ENCODE measurements at places on chromosomes 4 and X.

DNA sequence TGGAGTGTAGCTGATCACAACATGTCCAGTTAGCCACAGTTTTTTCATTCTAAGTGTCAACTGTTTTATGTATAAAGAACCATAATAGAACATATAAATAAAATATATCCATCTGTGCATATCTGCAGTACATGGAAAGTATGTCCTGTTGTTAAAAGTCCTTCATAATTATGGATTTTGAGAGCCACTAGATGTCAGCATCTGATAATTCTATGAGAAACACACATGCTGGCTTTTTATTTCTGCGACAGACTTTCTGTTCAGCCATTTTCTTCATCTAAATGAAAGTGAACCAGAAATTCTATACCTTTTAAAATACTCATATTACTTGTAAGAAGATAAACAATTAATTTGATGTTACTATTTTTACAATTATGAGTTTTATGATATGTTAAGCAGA lies 251.5 kb downstream of the GPM6A start:
- DNase-seq: no peak

DNA sequence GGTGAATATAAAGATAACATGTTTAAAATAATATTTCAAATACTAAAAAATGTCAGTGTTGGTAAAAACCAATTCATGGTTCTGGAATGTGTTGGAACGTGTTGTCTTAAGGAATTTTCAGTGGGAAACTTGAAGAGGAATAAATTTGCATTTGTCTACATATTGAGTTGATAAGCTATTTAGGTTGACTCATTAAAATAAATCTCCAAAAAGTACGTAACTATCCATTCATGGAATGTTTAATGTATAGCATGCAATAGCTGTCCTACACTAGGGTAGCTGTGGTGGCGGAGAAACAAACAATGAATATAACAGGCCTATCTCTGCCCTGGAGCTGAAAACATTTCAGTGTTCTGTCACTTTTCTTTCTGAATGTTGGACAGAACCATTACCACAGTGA lies 20.3 kb downstream of the SHISA3 start:
- DNase-seq: no peak

- DNase-seq: no peak
Measured at GRCh38 chrX:47568656-47569295, 7.8 kb downstream of the ARAF start.

GRCh38 chrX:70769659-70770227 lies 138.8 kb downstream of the TEX11 start:
- DNase-seq: no peak

- no peak for DNase-seq
Measured at GRCh38 chr4:1291091-1291490, 1.4 kb downstream of the MAEA start.

DNA sequence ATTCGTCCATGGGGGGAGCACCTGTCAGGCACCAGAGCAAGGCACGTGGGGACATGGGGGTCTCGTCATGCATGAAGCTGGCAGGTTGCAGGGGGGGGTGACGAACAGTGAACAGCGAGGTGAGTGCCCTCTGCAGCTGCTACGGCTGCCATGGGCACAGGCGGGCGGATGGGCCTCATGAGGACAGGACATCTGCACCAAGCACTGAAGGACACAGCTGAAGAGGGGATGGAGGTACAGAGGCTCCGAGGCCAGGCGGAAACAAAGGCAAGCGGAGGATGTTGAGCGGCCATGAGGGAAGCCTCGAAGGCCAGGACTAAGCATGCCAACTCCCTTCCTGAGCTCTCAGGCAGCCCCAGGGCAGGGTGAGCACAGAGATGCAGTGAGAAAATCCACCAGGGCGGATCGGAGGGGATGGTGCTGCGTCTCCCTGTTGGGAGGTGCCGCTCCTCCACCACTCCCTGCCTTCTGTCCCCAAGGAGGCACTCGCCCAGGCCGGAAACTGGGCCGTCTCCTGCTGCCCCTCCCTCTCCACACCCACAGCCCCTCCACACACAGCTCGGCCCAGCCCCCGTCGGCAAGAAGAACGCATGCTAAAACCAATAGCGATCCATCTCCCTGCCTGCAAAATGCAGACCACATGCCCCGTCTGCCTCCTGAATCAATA lies 24.6 kb downstream of the ABLIM2 start:
- DNase-seq: no peak

DNA sequence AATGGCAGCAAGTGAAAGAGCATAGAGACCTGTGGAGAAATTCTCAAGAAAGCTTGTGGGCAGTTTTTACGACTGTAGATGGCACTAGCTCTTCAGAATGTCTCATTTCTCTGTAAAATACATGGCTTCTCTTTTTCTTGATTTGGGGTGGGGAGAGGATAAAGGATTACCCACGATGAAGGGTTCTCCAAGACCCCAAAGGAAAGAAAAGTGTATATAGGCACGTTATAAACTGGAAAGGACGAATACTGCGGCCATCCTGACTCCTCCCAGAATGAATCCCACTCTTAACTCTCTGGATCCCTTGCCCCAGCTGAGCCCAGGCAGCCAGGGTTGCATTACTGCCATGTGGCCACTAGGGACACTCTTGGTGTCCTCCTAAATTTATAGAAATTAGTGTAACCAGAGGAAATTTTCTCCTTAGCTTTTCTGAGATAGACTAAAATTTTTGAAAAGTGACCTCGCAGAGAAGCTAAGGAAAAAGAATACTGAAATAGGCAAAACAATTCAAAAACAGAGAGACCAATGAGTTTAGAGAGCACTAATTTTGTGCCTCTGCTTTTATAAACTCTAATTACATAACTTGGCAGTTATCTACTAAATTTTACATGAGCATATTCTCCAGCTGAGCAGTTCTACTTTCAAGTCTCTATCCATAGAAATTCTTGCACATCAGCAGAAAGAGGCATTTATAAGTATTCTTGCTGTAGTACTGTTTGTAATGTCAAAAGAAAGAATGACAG lies 37.8 kb upstream of the PCDH19 start:
- no peak for DNase-seq

DNA sequence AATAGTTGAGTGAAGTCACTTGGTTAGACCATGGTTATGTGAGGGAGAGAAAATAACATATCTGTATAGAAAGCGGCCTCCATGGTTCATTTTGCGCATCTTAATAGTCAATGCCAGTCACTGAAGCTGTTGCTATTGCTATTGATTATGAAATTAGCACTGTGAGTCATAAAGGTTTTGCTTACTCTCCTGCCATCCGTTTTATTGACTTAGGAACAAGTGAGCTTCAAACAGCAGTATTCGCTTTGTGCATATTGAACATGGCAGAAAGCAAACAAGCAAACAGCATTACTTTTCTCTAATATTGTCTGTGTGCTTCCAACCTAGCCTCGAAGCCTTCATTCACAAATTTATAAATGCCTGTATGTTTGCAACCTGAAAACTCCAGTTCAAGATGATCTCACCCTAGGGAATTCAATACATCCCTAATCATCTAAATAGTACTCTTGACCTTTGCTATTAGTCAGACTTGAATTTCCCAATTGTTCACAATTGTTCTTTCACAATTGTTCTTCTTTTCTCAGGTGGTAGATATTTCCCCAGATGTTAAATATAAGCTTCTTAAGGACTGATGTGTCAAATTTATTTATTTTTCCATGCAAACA lies 55.9 kb upstream of the GABRA2 start:
- no peak for DNase-seq

DNA sequence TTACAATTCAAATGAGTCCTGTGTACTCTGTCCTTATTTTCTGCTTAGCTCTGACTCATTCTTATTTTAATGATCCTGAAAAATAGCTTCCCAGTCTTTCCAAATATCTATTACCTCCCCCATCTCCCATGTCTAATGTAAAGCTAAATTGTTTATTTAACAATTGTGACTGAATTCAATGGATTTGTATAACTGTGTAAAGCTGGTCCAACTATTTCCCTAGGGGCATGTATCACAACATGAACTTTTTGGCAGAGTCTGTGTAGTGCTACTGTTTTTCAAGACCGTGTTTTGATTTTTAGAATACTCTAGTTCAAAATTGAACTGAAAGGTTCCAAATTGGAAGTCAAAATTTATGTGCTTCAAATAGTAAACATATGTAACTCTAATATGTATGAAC lies 67.8 kb downstream of the SPCS3 start:
- DNase-seq: no peak

DNA sequence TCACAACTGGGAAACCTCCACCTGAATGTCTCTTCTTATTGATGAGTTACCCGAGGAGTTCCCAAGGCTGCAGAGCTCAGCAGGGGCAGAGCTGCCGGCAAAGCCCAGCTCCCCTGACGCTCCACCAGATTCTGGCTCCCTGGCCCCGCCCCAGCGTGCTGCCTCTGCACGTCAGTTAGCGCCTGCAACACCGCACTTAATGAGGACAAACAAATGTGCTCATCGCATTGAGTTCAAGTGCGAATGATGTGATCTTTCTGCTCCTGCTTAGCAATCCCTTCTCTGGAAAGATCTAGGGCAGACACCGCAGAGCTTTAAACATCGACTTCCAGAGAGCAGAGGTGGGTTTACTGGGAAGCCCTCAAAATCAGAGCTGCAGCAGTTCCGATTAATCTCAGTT lies 55.5 kb upstream of the FBXW7 start:
- peak; percentile 5 for DNase-seq

DNA sequence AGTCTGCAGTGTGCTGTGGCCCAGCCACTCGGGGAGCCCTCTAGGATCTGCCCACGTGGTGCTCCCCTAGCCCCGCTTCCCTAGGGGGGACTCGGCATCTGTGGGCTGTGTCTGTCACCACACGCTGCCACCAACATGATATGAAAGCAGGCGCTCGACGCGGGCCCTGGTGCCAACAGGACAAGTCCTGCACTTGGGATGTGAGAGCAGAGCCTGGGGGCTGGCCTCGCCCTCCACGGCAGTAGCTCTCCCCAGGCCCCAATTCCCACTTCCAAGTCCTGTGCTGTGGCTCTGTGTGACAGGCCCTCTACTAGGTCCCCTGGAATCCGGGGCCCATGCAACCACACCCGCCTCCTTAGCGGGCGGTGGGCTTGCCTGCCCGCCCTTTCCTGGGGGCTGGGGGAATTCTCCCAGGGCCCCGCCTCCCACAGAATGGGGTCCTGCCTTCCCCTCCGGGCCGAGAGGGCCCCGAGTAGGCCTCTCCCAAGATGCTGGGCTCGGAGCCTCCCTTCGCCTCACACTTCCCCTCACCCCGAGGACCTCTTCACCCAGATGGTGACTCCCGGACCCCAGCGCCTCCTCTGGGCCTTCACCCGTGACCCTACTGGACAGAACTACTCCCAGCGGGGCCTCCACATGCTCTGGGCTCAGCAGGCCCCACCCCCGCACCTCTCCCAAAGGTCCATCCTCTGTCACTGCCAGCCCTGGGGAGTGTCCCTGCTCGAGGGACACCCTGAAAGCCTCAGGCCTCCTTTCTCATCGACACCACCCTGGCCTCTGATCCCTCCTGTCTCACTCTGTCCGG lies 11.2 kb downstream of the LRPAP1 start:
- no peak for DNase-seq

- DNase-seq: no peak
Measured at GRCh38 chrX:139192386-139192961, 338.1 kb upstream of the F9 start.

GRCh38 chrX:125398959-125399440 lies 79.3 kb downstream of the TEX13C start:
- DNase-seq: no peak

- DNase-seq: no peak
Measured at GRCh38 chr4:7761720-7762119, 177.9 kb downstream of the AFAP1 start.

DNA sequence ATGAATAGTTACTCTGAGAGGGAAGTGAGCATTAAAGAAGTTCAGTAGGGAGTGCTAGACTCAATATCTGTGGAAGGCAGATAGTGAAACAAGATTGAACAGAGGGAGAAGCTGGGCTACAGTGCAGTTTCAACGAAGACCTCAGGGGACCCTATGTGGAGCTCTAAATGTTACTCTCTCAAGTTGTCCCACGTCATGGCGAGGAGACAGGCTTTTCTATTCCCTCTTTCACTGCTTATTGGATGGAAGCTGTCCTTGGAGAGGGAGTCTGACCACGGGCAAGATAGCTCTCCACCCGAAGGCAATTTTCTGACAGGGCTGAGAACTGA lies 42.3 kb upstream of the CCSER1 start:
- DNase-seq: no peak

DNA sequence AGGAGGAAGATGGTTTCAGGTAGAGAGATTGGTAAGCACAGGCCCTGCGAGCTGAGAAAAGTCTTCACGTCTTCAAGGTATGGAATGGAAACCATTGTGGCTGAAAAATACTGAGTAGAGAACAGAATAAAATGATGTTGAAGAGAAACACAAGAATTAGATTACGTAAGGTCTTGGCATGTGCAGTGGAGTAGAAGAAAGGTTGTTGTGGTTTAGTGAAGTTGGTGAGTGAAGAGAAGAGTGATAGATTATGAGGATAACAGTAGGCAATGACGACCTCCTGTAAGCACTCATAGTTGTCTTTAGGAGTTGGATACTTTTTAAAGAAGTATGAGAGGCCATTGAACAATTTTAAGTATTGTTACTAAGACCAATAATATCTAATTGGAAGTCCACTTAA lies 642.6 kb downstream of the PCDH7 start:
- no peak for DNase-seq

- DNase-seq: no peak
Measured at GRCh38 chrX:46383006-46383405, 162.2 kb downstream of the ZNF674 start.
